ENCODE measurements at places on chromosomes 1 and 21.

DNA sequence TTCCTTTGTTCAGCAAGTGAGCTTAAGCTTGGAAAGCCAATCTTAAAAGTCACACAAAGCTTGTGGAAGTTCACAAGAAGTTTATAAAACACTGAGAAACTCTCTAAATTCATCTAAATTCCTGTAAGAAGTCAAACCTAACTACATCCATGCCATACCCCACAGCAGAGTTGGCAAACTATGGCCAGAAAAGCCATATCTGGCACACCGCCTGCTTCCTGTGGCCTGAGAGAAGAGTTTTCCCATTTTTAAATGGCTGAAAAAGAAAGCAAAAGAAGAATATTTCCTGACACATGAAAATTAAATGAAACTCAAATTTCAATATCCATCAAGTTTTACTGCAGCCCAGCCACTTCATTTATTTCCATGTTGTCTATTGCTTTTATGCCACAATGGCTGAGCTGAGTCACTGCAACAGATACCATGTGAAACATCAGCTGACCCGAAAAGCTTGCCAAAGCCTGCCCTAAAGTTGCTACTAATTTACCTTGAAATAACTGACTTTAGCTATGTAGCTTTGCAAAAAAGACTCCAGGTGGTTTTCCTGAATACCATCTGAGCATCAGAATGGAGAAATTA lies 237.1 kb downstream of the SLC45A1 start:
- no peak for DNase-seq

GRCh38 chr21:43467785-43468184 lies 40.9 kb upstream of the SIK1 start:
- no peak for DNase-seq

DNA sequence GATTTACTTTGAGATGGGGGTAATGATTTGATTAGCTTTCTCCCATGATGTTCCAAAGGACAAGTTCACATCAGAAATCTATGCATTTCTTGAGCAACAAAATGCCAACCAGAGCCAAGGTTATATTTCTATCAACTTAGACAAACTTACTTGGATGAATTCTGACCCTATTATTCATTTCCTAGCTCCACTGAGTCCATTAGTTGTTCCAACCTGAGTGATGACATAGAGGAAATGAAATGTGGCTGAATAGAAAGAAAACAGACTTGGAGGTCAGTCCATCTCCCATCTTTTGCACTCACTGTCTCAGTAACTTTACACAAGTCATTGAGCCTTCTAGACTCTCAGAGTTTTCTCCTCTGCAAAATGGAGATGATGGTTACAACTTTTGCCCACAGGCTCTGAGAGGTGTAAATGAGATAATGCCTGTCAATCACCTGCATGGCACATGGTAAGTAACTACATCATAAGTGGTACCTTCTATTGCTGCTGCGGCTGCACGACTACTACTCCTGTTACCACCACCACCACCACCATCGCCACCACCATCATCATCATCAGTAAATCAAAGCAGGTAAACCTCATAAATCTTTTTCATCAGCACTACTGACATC lies 98.2 kb downstream of the PTPN14 start:
- DNase-seq: no peak

DNA sequence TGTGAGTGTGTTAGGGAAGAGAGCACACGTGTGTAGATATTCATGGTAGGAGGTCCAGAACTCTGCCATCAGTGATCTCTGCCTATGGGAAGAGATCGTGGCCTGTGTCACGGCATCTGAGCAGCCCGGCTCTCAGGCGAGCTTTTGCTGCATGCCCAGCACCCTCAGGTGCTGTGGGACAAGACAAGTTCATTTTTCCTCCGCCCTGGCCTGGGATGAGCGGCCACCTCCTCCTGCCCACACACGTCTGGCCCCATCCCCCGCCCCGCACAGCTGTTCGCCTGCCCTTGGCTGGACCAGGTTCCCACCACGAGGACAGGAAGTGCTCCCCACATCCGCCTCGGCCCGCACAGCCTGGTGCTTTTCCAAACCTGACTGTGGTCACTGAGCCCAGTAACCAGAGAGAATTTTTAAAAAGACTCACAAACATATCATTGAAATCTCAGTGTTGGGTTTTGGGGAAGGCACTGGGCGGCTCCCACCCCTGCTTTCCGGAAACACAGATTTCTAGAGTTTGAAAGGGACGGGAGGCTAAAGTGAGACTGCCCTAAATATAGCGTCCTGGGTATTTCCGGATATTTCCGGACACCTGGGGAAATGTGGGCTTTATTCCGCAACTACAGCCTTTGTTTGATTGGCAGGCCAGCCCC lies 18.0 kb downstream of the BMP8A start:
- peak; percentile 49 for DNase-seq

- no peak for DNase-seq
Observed at GRCh38 chr1:198829944-198830343, 191.1 kb downstream of the PTPRC start.

DNA sequence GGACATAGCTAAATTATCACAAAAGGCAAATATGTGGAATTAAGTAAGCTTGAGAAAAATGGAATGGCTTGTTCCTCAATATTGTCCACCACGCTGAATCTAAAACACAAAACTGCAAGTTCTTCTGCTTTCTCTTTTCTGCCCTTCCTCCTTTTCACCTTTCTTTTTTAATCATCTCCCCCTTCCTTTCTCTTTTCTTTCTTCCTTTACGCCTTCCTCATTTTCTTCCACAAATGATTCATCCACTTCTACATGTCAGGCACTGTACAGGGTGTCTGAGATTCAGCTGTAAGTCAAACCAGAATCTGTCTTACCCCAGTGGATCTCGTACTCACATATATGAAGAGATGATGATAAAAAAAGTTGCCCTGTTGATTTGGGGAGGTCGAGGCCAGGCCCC lies 1182.5 kb downstream of the MRPL39 start:
- DNase-seq: no peak

DNA sequence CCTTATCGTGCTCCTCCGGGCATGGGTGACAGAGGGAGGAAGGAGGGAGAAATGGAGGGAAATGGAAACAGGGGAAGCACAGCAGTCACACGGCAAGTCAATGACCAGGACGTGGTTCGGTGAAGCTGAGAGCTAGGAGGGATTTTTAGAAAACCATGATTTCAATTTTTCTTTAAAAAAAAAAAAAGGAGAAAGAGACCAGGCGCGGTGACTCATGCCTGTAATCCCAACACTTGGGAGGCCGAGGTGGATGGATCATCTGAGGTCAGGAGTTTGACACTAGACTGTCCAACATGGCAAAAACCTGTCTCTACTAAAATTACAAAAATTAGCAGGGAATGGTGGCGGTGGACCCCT lies 776 bp upstream of the TNFRSF9 start:
- DNase-seq: no peak

DNA sequence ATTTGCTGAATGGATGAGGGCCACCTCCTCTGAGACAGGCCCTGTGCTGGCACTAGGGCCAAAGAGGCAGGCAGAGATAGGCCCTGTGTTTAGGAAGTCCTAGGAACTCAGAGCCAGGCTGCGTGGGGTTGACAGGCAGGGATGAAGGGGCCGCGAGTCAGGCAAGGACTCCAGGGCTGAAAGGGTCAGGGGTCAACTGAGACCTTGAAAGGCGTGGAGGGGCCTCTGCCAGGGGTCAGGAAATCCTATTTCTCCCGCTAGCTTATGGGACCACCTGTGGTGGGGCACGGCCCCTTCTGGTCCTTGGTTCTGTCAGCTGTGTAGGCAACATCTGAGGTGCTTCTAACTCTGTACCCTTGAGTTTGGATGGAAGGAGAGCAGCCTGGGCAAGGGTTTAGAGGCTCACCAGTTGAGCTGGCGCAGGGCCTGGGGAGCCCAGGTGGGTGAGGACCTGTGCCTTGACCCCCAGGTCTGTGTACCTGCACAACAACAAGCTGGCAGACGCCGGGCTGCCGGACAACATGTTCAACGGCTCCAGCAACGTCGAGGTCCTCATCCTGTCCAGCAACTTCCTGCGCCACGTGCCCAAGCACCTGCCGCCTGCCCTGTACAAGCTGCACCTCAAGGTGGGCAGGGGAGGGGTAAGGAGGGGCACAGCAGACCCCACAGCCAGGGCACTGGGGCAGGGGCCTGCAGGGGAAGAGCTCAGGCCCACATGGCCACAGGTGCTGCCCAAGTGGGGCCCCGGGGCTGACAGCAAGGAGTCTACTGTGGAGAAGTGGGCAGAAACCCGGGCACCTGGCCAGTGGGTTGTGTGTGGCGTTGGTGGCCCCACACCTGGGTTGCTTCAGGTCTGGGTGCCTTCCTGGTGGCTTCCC lies 14.9 kb downstream of the PODN start:
- DNase-seq: no peak

DNA sequence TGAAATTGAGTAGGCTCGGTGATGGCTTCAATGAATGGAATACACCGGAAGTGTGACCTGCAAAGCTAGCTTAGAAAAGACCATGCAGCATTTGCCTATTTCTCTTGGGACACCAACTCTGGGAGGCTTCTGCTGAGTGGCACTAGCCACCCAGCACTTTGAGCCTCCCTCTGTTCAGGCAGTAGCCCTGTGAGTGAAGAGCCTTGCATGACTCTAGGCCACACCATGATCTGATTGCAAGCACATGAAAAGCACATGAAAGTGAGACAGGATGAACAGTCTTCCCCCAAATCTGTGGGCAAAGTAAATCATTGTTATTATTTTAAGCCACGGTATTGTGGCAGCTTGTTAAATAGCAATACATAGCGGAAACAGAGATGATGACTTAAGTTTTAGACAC lies 2.8 kb downstream of the CD48 start:
- no peak for DNase-seq

GRCh38 chr1:178713259-178713658 lies 11.8 kb upstream of the RALGPS2 start:
- no peak for DNase-seq

GRCh38 chr1:17141441-17142197 lies 22.4 kb upstream of the PADI2 start:
- peak; percentile 72 for DNase-seq

DNA sequence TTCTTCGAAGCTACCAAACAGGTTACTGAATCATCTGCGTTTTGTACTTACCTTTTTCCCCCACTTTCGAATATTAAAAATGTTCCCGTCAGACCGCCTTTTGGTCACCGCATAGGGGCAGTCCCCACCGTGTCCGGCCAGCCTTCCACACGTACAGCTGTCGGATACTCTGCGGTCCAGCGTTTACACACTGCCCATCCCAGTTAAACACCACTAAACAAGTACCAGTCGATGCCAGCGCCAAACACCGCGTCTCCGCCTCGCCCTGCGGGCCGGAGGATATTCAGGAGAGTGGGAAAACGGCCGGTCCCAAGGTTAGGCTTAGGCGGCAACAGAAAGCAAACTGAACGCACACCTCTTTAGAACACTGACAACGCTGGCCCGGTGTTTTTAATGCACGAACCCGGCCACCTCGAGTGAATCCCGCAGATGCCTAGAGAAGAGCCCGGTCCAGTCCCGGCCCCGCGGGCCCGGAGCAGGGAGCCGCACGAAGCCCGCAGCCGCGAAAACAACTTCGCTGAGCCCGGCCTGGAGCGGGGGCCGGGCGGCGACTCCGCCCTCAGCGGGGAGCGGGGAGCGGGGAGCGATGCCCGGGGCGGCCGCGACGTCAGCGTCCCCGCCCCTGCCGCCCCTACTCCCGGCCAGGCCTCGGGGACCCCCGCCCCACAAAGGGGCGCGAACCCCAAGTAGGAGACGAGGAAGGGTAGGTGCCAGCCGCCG lies 730 bp upstream of the PHF13 start:
- no peak for DNase-seq

GRCh38 chr1:98030483-98030882 lies 109.6 kb upstream of the DPYD start:
- no peak for DNase-seq

DNA sequence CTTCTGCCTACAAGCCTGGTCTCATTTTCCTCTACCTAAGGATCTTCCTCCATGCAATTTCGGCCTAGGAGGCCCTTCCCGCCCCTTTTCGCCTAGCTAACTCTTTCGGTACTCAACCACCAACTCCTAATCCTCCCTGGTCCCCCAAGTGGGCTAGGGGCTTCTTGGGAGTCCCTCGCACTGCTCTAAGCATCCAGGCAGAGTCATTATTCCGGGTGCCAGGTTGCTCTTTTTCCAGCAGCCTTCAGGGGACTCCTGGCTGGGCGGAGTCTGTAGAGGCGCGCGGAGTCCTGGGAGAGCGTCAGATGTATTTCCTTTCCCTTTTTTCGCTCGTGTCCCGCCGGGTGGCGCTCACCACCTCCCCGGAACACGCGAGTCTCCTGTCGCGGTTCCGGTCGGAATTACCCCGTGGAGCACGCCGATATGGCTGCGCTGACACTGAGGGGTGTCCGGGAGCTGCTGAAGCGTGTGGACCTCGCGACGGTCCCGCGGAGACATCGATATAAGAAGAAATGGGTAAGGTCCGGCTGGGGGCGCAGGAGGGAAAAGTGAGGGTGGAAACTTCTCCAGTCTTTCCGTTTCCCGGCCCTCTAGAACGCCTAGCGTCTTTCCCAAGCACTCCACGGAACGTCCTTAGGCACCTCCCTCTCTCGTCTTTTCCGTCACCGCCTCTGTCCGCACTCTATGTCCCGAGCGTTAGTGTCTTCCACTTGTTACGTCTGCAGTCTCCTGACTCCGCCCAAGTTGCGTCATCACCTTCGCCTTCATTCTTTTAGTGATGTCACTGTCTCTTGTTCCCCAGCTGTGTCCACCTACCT lies at the start of gene NSUN4:
NSUN4 (plus strand) TSS at position 404 of the 818 bp plus-strand sequence; CDS start at position 424, 20 bp downstream.
- DNase-seq: peak; percentile 71

GRCh38 chr21:37829447-37829846 lies 86.8 kb downstream of the KCNJ6 start:
- no peak for DNase-seq

DNA sequence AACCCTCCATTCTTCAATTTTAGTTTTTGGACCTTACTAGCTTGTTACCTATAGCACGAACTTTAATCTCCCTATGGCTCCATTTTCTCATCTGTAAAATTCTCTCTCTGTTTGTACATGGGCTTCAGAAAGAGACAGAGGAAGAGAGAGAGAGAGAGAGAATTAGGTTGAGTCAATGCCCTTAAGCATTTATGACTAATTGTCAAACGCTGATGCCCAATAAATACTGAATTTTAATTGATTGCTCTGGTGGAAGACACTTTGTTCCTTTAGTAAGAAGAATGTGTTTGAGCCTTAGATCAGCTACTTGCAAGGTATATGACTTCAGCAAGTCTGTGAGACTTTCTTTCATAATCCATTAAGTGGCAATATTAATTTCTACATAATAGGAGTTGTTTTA lies 743.1 kb upstream of the ADGRL4 start:
- DNase-seq: no peak

GRCh38 chr1:183346276-183346732 lies 71.9 kb downstream of the NMNAT2 start:
- DNase-seq: no peak

GRCh38 chr1:172638885-172639831 lies 19.7 kb upstream of the FASLG start:
- DNase-seq: peak; percentile 45

DNA sequence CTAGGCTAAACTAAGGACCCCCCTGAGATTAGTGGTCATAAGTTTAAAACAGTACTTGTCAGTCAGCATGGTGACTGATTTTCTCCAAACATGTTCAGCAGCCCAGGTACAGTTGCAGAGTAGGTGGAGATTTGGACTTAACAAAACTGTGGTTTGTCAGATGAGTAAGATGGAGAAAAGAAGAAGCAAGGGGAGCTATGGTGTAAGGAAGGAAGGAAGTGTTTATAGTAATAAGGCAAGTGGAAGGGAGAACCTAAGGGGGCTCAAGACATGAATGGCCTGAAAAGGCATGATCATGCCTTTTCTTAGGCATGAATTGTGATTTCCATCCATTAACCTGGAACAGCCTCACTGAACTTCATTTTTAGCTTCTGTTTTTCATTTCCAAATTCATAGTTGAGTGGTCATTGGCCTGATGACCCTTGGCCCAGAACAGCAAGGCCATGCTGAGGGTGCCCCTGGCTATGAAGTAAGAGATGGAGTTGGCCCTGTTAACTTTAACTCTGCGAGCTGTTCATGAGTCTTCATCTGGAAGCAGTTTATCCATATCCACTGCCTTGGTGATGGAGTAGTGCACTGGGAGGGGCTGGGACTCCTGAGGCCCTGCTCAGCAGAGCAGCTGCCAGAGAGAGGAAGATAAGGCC lies 60.7 kb downstream of the LRRC8D start:
- no peak for DNase-seq
